ENCODE measurements at places on chromosomes 1 and 21.

GRCh38 chr1:243323491-243323890 lies 67.7 kb downstream of the SDCCAG8 start:
- no peak for DNase-seq

DNA sequence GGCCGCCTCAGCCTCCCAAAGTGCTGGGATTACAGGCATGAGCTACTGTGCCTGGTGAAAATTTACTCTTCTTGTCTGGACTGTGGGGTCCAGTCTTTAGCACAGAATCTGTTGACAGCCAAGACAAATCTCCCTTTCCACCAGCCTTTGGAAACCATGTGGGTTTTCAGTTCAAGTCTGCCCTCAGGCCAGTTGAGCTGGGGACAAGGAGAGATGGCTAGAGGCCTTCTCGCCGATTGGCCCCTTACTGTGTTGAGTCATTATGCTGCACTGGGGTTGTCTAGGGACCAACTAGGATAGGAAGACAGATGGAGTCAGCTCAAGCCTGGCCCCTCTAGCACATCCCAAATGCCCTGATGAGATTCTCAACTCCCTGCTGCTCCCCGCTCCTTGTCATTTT lies 8.6 kb upstream of the NKAIN1 start:
- no peak for DNase-seq

- no peak for DNase-seq
These were observed 38.3 kb upstream of the PAX7 start for GRCh38 chr1:18592368-18592767.

- no peak for DNase-seq
These were observed 35.6 kb upstream of the NEK7 start for GRCh38 chr1:198121056-198121826.

- no peak for DNase-seq
These were observed 9.4 kb downstream of the RUNX1 start for GRCh38 chr21:35039595-35040289.

GRCh38 chr1:6423321-6423999 lies 1.1 kb upstream of the ESPN start:
- DNase-seq, result no peak

DNA sequence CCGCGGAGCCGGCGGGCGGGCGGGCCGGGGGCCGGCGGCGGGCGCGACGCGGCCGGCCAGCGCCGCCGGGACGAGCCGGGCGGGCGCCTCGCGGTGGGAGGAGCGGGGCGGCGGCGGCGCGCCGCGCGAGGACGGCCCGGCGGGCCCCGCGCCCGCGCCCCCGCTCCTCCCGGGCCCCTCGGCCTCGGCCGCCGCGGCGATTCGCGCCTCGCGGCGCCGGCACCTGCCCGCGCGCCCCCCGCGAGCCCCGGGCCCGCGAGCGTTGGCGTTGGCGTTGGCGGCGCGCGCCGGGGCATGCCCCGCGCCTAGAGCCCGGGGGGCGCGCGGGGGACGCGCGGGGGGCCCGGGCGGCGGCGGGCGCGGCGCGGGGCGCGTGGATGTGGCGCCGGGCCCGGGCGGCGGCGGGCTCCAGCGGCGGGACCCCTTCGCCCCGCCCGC lies at the start of gene SKI:
Gene SKI, plus strand, starts transcription at position 163 of the 438 bp plus-strand sequence. CDS start 448 bp downstream, outside the sequence.
- no peak for DNase-seq

DNA sequence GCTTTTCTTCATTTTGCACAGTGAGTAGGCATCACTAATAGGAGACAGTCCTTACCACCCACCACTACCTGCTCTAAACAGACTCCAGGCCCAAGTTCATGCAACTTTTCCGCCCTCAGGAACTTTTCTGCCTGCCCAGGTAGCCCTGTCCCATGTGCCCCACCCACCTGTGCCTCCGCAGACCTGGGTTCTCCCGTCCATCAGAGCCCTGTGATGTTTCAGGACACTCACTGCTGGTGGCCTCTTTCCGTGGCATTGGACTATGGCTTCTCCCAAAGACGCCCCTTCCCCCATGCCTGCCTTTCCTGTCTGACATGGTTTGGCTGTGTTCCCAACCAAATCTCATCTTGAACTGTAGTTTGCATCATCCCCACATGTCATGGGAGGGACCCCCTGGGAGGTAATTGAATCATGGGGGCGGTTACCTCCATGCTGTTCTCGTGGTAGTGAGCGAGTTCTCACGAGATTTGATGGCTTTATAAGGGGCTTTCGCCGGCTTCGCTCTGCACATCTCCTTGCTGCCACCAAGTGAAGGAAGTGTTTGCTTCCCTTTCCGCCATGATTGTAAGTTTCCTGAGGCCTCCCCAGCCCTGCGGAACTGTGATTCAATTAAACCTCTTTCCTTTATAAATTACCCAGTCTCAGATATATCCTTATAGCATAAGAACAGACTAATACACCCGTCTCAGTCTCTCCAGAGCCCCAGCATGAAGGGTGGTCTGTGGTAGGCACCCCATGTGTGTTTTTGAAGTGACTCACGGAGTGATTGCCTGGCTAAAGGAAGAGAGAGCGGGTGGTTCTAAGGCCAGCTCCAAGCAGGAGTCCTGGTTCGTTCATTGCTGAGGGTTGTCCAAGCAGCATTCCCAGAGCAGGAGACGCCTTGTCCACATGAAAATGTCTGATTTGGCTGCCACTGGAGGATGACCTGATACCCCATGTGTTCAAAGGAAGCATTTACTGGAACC lies 86.0 kb upstream of the ZBTB40 start:
- DNase-seq, result no peak

Measured in fibroblast of skin of left quadriceps (primary cell).